ENCODE measurements at places on chromosomes 13 and 19.

GRCh38 chr19:28397800-28398199 is 815.2 kb downstream of the UQCRFS1 start:
- H3K36me3 ChIP-seq: no peaks in the 10 kb centered on the region
- H3K4me1 ChIP-seq: no peaks in the 10 kb centered on the region
- no peak overlapping the region for H3K4me3 ChIP-seq
- H3K27me3 ChIP-seq: no peaks in the 10 kb centered on the region
- H3K27ac ChIP-seq: no peak overlapping the region

GRCh38 chr13:44051918-44052675 is 172.4 kb downstream of the LACC1 start:
- no peak overlapping the region for H3K4me3 ChIP-seq
- H3K4me1 ChIP-seq: peaks cover 5% of the 10 kb centered on the region
- no peaks in the 10 kb centered on the region for H3K36me3 ChIP-seq
- peak overlapping the region; percentile 79 for H3K27ac ChIP-seq
- no peak for DNase-seq

GRCh38 chr13:75217949-75218348 is 264.0 kb downstream of the TBC1D4 start:
- no peaks in the 10 kb centered on the region for H3K4me1 ChIP-seq
- no peak overlapping the region for H3K4me3 ChIP-seq
- H3K36me3 ChIP-seq: no peaks in the 10 kb centered on the region
- no peaks in the 10 kb centered on the region for H3K27me3 ChIP-seq
- DNase-seq: no peak

DNA sequence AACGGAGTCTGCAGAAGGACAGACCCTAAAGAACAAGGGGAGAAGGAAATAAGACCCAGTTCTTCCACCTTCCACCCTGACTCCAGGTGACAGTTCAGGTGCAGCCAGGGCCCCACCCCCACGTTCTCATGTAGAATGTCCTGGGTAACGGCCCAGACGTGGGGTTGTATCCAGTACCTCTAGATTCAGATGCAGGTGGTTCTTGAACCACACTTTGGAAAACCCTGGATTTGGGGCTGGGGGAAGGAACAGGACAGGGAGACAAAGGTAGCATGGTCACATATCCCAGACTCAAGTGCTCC is 2.2 kb downstream of the DMPK start:
- H3K4me1 ChIP-seq: peaks cover 70% of the 10 kb centered on the region
- DNase-seq: no peak
- H3K27ac ChIP-seq: peak overlapping the region; percentile 89
- peaks cover 30% of the 10 kb centered on the region for H3K36me3 ChIP-seq

DNA sequence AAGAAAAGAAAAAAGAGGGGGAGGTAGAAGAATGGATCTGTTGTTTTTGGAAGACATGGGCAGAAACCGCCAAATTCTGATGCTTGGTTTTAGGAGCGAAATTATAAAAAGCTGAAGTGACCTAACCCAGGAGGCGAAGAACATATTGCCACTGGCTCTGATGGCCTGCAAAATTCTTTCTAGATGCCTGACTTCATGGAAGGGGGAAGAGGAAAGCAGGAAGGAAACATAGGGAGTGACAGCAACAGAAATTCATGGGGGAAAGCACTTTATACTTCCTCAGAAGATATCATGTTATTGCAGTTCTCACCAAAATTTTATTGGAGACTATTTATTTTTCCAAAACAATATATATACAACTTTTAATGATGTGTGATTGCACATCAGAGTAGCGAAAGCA is 213.5 kb downstream of the DLEU7 start:
- peaks cover 16% of the 10 kb centered on the region for H3K4me1 ChIP-seq
- H3K27ac ChIP-seq: no peak overlapping the region
- H3K27me3 ChIP-seq: no peaks in the 10 kb centered on the region
- no peak for DNase-seq
- no peak overlapping the region for H3K4me3 ChIP-seq

GRCh38 chr19:11061952-11062351 is 27.3 kb upstream of the LDLR start:
- no peaks in the 10 kb centered on the region for H3K27me3 ChIP-seq
- no peak overlapping the region for H3K27ac ChIP-seq
- no peak overlapping the region for H3K4me3 ChIP-seq
- no peaks in the 10 kb centered on the region for H3K36me3 ChIP-seq
- DNase-seq: no peak

- no peaks in the 10 kb centered on the region for H3K36me3 ChIP-seq
- H3K4me3 ChIP-seq: no peak overlapping the region
- no peaks in the 10 kb centered on the region for H3K27me3 ChIP-seq
- no peak overlapping the region for H3K27ac ChIP-seq
- no peaks in the 10 kb centered on the region for H3K4me1 ChIP-seq
- DNase-seq: no peak
These were observed 141.2 kb downstream of the SPRY2 start for GRCh38 chr13:80199585-80200292.

DNA sequence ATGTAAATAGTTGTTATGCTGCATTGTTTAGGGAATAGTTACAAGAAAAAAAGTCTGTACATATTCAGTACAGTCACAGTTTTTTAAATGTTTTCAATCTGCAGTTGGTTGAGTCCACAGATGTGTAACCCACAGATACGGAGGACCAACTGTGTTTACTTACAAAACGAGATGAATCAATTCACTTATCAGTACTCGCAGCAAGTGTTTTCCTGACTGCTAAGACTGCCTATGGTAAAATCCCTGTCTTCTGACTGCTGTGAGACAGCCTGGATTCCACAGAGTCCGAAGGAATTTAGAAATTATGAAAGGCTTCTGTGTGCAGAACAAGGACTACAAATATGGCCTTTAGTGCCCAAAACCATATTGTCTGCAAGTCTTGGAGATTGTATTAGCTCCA is 45.7 kb upstream of the C1QTNF9 start:
- peak overlapping the region; percentile 3 for H3K27ac ChIP-seq
- H3K4me1 ChIP-seq: no peaks in the 10 kb centered on the region
- H3K36me3 ChIP-seq: no peaks in the 10 kb centered on the region
- no peak for DNase-seq

- no peak overlapping the region for H3K4me3 ChIP-seq
- DNase-seq: no peak
- H3K4me1 ChIP-seq: no peaks in the 10 kb centered on the region
- no peaks in the 10 kb centered on the region for H3K27me3 ChIP-seq
- H3K36me3 ChIP-seq: no peaks in the 10 kb centered on the region
These were observed 387.5 kb downstream of the COG6 start for GRCh38 chr13:40042991-40043390.

DNA sequence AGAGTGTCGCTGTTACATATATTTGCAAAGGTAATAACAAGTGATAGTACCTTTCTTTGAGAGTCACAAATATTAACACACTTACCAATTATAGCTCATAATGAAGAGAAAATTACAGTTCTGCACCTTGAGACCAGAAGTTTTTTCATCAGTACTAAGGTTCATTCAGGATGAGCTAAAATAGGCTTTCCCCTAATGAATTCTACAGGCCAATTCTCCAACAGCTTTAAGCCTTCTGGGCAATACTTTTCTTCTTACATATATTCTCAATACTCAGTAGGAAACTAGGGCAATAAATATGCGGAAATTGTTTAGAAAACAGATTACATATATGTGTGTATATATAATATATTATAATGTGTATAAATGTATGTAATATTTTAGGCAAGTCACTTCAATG is 2672.8 kb upstream of the PCDH20 start:
- H3K4me3 ChIP-seq: no peak overlapping the region
- no peak for DNase-seq
- H3K27ac ChIP-seq: no peak overlapping the region
- no peaks in the 10 kb centered on the region for H3K36me3 ChIP-seq
- H3K27me3 ChIP-seq: no peaks in the 10 kb centered on the region
- no peaks in the 10 kb centered on the region for H3K4me1 ChIP-seq

DNA sequence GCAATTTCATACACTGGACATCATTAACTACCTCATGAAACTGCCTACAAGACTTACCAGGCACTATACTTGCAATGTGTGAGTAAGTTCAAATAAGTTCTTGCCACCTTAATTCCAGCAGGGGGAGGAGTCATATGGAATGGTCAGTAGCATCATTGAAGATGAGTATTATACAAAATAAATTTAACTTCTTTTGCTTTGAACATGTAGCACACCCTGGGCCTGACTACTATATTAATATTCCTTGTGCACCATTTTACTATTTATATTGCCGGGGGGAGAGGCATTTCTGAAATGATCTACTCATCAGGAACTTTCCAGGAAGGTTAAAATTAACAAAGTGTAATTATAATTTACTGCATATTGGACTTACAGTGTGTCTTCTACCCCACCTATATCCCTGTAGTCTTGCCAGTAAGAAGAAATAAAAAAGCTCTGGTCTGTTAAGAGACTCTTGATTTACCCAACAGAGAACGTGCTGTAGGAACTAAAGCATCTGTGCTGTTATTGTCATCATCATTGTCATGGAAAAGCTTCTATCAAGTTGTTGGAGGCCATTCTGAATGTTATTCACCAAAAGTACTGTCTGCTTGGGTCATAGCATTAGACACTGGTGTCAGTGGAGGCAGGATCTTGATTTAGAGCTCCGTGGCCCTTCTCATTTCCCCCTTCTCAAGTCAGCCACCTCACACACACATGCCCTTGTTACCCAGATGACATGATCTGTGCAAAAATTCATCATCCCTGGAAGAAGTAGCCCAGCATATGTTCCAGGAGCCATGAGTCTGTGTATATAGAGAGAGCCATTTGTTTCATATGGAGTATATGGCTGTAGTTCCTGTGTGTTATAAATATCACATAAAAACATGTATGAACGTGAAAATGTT is 147.1 kb downstream of the MTUS2 start:
- H3K36me3 ChIP-seq: no peaks in the 10 kb centered on the region
- no peak overlapping the region for H3K27ac ChIP-seq
- H3K4me3 ChIP-seq: no peak overlapping the region
- no peaks in the 10 kb centered on the region for H3K4me1 ChIP-seq
- no peak for DNase-seq
- H3K27me3 ChIP-seq: no peaks in the 10 kb centered on the region

DNA sequence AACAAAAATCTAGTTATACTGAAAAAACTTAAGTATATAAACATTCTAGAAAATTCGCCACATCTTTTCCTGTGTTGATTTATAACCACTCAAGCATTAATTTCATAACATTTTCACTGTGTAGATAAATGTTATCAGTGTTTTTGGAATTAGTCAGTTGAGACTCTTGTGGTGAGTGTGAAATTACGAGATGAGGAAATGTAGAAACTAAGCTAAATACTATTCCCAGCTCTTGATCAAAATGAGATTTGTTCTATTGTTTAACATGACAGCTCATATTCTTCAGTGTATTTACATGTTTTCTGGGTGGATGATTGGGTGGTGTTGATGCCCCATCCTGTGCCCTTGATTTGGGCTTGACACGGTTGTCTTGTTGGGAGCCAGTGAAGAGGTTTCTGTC is 406.8 kb downstream of the DACH1 start:
- no peak overlapping the region for H3K4me3 ChIP-seq
- H3K27ac ChIP-seq: no peak overlapping the region
- H3K36me3 ChIP-seq: no peaks in the 10 kb centered on the region
- no peak for DNase-seq
- no peaks in the 10 kb centered on the region for H3K4me1 ChIP-seq

GRCh38 chr19:23393121-23393520 is 2.1 kb downstream of the ZNF91 start:
- DNase-seq: no peak
- H3K36me3 ChIP-seq: no peaks in the 10 kb centered on the region
- no peaks in the 10 kb centered on the region for H3K27me3 ChIP-seq
- H3K4me3 ChIP-seq: no peak overlapping the region
- no peak overlapping the region for H3K27ac ChIP-seq

DNA sequence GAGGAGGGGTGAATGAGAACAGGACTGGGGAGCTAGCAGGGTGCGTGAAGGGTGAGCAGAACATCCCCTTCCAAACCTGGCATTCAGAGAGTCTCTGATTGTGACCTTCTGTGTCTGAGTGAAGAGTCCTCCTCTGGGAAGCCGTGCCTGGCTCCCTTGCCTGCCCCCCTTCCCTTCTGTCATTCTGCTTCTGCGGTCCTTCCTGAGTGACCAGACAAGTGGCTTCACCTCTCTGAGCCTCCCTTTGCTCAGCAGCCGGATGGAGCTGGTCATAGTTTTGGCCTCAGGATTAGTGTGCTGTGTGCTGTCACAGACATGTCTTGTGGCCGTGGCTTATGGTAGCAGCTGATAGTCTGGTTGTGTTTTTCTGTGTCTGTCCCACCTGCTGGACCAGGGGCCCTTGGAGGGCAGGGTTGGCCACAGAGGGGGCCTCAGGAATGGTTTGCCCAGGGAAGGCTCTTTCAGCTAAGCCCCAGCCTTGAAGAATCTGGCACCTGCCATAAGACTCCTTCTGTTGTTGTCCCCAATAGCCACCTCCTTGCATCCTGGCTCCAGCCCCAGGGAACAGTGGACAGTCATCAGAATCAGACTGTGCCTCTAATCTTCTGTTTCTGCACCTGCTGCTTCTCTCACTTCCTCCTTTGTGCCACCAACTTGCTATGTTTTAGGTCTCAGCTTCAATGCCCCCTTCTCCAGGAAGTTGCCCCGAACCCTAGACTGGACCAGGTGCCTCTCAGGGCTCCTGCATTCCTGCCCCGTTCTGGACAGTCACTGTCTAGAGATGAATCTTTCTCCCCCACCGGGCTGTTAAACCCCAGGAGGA is 5.9 kb downstream of the CLPTM1 start:
- H3K4me3 ChIP-seq: no peak overlapping the region
- H3K27ac ChIP-seq: no peak overlapping the region
- H3K36me3 ChIP-seq: peaks cover 4% of the 10 kb centered on the region
- no peak for DNase-seq
- no peaks in the 10 kb centered on the region for H3K27me3 ChIP-seq

GRCh38 chr13:21537105-21537504 is 66.9 kb downstream of the MICU2 start:
- H3K4me1 ChIP-seq: no peaks in the 10 kb centered on the region
- no peaks in the 10 kb centered on the region for H3K36me3 ChIP-seq
- H3K27me3 ChIP-seq: no peaks in the 10 kb centered on the region
- DNase-seq: no peak

DNA sequence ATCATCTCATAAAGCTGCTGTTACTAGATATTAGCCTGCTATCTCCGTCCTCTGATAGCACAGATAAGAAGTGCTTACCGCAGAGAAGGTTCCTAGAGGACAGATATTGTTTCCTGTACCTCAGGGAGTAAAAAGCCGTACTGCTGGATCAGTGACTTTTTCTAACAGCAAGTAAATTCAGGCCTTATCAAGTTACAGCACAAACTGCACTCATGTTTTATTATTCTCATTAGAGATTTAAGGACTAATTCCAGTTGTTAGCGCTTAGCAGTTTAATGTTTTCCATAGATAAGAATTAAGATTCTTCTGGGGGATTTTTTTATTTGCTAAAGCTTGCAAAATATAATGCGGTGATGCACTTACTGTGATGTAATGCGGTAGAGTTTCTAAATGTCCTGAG is 119.0 kb upstream of the OBI1 start:
- no peak for DNase-seq
- no peaks in the 10 kb centered on the region for H3K36me3 ChIP-seq
- no peak overlapping the region for H3K4me3 ChIP-seq
- no peak overlapping the region for H3K27ac ChIP-seq

- no peaks in the 10 kb centered on the region for H3K36me3 ChIP-seq
- no peak overlapping the region for H3K27ac ChIP-seq
- DNase-seq: no peak
- no peak overlapping the region for H3K4me3 ChIP-seq
- no peaks in the 10 kb centered on the region for H3K27me3 ChIP-seq
- peaks cover 4% of the 10 kb centered on the region for H3K4me1 ChIP-seq
These were observed 33.9 kb downstream of the PCDH17 start for GRCh38 chr13:57665481-57665880.

- H3K4me1 ChIP-seq: no peaks in the 10 kb centered on the region
- DNase-seq: peak; percentile 91
- H3K27me3 ChIP-seq: no peaks in the 10 kb centered on the region
- H3K4me3 ChIP-seq: no peak overlapping the region
These were observed 40.9 kb downstream of the RAB20 start for GRCh38 chr13:110520431-110521295.

GRCh38 chr19:16202320-16203255 is 4.9 kb downstream of the AP1M1 start:
- H3K27ac ChIP-seq: no peak overlapping the region
- H3K36me3 ChIP-seq: peaks cover 7% of the 10 kb centered on the region
- no peaks in the 10 kb centered on the region for H3K27me3 ChIP-seq
